ENCODE measurements at places on chromosomes 13 and 19. TPM values are rescaled to one million over a fixed set of nuclear protein-coding genes. Genes with fewer than 3 reads are reported as not detected.
A peak's percentile ranks its signal among the peaks of the same experiment; 100 is the strongest.

- H3K27me3 ChIP-seq: no peaks in the 10 kb centered on the region
- DNase-seq: peak; percentile 92
- H3K36me3 ChIP-seq: no peaks in the 10 kb centered on the region
- no peak overlapping the region for H3K4me3 ChIP-seq
Measured at GRCh38 chr19:51422053-51422448, 4.6 kb upstream of the SIGLEC10 start.

- no peaks in the 10 kb centered on the region for H3K27me3 ChIP-seq
- DNase-seq: no peak
- H3K4me3 ChIP-seq: no peak overlapping the region
Measured at GRCh38 chr13:100291624-100292023, 202.7 kb downstream of the PCCA start.

DNA sequence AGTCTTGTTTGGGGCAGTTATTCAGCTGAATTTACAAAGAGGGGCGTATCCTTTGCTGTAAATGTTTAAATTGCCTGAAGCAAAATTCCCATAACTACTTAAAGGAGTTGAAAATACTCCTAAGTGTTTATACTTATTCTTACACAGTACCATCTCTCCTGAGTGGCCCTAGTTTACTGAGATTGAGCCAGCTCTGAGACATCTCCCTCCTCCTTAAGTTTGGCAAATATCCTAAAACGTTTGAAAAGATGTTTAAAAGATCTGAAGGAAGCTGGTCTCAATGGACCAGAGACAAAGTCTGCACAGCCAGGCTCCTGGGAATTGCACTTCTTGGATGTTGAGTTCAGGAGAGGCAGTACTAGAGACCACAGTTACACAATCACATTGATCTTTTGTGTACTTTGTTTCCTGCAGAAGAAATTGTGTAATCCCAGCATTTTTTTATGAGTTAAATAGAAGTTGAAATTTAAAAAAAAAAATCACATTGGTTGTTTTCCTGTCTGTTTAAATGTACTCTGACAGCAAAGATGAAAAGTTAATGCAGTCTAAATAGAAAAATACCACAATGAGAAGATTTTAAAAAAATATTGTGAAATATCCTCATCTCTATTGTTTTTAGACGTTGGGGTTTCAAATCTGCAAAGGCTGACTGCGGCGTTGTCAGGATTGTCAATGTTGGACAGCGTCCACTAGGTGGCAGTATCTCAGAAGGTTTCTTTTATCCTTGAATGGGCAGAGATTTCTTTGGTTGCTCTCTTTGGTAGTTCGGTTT lies 20.7 kb downstream of the TNFSF11 start:
- H3K4me3 ChIP-seq: no peak overlapping the region
- no peaks in the 10 kb centered on the region for H3K36me3 ChIP-seq
- peak; percentile 55 for DNase-seq
- H3K4me1 ChIP-seq: no peaks in the 10 kb centered on the region
- H3K27me3 ChIP-seq: no peaks in the 10 kb centered on the region
- H3K27ac ChIP-seq: no peak overlapping the region

DNA sequence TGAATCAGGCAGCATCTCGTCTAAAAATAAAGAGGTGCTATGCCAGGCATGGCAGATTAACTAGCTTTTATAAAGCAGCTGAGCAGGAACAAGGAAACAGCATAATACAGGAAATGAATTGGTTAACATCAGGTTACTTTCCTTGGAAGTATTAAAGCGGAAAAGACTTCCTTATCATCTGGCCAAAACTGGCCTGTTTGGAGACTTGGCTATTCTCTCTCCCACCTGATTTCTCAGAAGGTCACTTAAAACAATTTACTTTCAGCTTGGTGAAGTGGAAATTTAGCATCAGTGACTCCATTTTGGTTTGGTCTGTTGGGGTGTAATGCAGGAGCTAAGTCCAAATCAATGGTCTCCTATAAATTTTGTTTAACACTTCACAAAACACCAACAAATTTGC lies 191.6 kb downstream of the NUFIP1 start:
- no peaks in the 10 kb centered on the region for H3K4me1 ChIP-seq
- no peaks in the 10 kb centered on the region for H3K27me3 ChIP-seq
- no peak overlapping the region for H3K4me3 ChIP-seq
- H3K36me3 ChIP-seq: no peaks in the 10 kb centered on the region
- DNase-seq: no peak
- H3K27ac ChIP-seq: no peak overlapping the region

DNA sequence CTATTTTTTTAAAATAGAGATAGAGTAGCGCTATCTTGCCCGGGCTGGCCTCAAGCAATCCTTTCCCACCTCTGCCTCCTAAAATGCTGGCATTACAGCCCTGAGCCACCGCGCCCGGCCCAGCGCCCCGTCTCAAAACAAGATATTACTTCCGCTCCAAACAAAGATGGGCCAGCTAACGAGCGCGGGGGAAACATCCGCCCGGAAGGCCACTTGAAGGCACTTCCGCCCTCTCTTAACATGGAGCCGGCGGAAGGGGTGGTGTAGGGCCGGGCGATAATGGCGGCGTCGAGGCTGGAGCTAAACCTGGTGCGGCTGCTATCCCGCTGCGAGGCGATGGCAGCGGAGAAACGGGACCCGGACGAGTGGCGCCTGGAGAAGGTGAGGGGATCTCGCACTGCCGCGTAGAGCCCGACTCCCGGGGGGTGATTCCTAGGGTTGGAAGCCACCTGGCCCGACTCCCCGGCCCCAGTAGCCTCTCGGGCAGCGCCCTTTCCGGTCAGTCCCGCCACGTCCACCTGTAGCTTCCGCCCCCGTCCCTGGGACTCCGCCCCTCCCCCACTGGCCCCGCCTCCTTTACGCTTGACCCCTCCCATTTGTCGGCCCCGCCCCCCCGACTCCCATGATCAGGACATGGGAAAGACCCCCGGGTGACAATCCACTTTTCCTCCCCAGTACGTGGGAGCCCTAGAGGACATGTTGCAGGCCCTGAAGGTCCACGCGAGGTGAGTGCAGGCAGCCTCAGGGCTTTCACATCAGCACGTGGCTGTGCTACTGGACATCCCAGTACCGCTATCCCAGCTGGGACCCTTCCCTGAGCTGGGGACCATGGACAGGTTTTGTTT lies at the start of gene USE1:
TSS of gene USE1 (plus strand) at position 231 of the 845 bp plus-strand sequence. CDS start at position 280, 49 bp downstream.
- H3K27ac ChIP-seq: peak within 1 kb of the TSS; percentile 77
- H3K4me3 ChIP-seq: peak within 1 kb of the TSS; percentile 51
- peaks cover 8% of the 10 kb centered on the region for H3K4me1 ChIP-seq

DNA sequence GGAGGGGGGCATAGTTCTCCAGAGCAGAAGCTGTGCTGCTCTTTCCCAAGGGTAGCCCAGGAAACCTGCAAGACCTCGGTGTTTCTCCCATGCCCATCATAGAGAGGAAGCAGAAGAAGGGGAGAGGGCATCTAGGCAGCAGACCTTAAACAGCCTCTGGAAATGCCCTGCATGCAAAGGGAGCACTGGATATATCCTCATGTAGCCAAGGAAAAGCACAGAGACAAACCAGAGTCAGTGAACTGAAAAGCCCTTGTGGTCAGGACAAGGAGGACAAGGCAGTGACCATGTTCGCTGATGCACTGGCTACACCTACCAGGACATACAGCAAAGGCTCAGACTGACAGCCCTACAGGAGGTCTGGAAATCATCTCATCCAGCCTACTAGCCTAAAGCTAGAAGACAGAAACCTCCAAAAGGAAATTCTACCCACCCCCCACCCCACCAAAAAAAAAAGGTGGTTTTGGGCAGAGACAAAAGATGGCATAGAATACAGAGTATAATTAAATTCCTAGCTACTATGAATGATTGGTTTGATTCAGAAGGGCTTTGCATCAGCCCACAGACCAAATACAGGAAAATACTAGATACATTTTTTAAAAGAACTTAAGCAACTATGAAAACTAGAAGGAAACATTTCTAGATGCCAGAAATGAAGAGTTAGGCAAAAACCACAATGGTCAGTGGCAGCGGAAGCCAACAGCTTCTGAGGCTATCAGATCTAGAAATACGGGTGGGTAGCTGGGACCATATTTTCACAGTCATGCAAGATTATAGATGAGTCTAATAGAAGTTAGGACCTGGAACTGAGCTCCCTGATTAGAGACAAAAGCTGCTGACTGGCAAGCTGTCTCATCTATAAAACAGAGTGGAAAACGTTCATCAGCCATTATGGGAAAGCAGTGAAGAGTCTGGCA lies 4.4 kb upstream of the TBC1D4 start:
- H3K36me3 ChIP-seq: no peaks in the 10 kb centered on the region
- no peak overlapping the region for H3K4me3 ChIP-seq
- no peaks in the 10 kb centered on the region for H3K27me3 ChIP-seq
- no peak for DNase-seq
- no peaks in the 10 kb centered on the region for H3K4me1 ChIP-seq
- no peak overlapping the region for H3K27ac ChIP-seq

DNA sequence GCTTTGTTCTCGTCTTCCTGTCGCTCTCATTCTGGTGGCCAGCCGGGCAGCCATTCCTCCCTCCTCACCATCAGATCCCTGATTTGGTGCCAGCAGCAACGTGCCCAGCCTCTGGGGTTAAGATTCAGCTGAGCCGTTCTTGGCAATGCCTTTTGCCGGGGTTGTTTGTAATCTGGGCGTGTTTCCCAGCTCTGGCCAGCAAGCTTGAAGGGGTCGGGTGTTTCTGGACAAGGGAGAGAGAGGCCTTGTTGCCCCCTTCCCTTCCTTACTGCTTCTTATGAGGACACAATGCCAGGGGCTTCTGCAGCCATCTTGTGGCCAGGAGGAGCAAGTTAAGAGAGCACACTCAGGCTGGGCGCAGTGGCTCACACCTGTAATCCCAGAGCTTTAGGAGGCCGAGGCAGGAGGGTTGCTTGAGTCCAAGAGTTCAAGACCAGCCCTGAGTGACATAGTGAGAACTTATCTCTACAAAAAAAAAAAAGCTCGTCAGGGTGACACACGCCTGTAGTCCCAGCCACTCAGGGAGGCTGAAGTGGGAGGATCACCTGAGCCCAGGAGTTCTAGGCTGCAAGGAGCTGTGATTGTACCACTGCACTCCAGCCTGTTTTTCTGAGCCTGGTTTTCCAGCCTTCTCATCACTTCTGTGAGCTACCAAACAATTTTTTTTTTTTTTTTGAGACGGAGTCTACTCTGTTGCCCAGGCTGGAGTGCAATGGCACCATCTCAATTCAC lies 10.7 kb upstream of the CRTC1 start:
- no peak overlapping the region for H3K27ac ChIP-seq
- no peak overlapping the region for H3K4me3 ChIP-seq
- H3K4me1 ChIP-seq: no peaks in the 10 kb centered on the region
- no peak for DNase-seq
- H3K27me3 ChIP-seq: no peaks in the 10 kb centered on the region

DNA sequence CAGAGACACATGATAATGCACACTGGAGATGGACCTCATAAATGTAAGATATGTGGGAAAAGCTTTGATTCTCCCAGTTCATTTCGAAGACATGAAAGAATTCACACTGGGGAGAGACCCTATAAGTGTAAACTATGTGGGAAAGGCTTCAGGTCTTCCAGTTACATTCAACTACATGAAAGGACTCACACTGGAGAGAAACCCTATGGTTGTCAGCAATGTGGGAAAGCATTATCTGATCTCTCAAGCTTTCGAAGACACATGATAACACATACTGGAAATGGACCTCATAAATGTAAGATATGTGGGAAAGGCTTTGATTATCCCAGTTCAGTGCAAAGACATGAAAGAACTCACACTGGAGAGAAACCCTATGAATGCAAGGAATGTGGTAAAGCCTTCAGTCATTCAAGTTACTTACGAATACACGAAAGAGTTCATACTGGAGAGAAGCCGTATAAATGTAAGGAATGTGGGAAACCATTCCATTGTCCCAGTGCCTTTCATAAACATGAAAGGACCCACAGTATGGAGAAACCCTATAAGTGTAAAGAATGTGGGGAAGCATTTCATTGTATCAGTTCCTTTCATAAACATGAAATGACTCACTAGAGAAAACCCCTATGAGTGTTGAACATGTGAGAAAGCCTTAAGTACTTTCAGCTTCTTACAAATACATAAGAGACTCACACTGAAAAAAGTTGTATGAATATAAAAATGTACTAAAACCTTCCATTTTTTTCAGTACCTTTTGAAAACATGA lies 14.7 kb downstream of the ZNF441 start:
- H3K27me3 ChIP-seq: no peaks in the 10 kb centered on the region
- no peak for DNase-seq
- H3K4me3 ChIP-seq: no peak overlapping the region
- H3K36me3 ChIP-seq: peaks cover 13% of the 10 kb centered on the region
- H3K4me1 ChIP-seq: no peaks in the 10 kb centered on the region
- H3K27ac ChIP-seq: no peak overlapping the region

- H3K27me3 ChIP-seq: no peaks in the 10 kb centered on the region
- no peak for DNase-seq
- no peaks in the 10 kb centered on the region for H3K4me1 ChIP-seq
- no peak overlapping the region for H3K27ac ChIP-seq
- H3K4me3 ChIP-seq: no peak overlapping the region
Measured at GRCh38 chr13:98436233-98436910, 140.5 kb downstream of the STK24 start.

GRCh38 chr13:94656176-94656575 lies 54.5 kb downstream of the GPR180 start:
- no peak for DNase-seq
- H3K27me3 ChIP-seq: no peaks in the 10 kb centered on the region
- H3K4me3 ChIP-seq: no peak overlapping the region
- H3K4me1 ChIP-seq: no peaks in the 10 kb centered on the region
- H3K36me3 ChIP-seq: no peaks in the 10 kb centered on the region
- H3K27ac ChIP-seq: no peak overlapping the region

GRCh38 chr13:41751277-41751676 lies 209.6 kb downstream of the VWA8 start:
- no peaks in the 10 kb centered on the region for H3K4me1 ChIP-seq
- H3K27me3 ChIP-seq: no peaks in the 10 kb centered on the region
- no peak overlapping the region for H3K27ac ChIP-seq
- no peaks in the 10 kb centered on the region for H3K36me3 ChIP-seq
- no peak overlapping the region for H3K4me3 ChIP-seq

DNA sequence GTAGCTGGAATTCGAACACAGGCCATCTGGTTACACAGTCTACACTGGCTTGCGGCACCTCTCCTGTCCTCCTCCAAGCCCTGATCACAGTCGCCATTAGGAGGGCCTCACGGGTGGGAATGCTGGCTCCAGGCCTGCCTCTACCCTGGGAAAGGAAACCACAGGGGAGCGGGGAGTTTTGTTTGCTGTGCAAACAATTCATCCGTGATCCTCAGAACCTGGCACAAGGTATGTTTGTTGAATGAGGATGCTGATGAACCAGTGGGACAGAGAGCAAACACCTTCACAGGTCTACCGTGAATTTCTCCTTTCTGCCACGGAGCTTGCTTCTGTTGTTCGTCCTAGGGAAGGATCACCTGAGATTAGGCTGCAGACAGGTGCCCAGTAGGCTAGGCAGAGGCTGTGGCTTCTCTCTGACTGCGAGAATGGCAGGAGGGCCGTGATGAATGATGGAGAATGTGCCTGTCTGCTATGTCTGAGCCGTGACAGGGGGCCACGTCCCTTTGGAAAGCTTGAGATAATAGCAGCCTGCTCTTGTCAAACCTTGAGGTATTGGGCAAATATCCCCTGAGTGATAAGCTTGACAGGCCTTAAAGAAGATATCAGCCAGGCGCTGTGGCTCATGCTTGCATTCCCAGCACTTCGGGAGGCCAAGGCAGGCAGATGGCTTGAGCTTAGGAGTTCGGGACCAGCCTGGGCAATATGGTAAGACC lies 36.7 kb downstream of the PIN1 start:
- H3K27me3 ChIP-seq: no peaks in the 10 kb centered on the region
- H3K36me3 ChIP-seq: no peaks in the 10 kb centered on the region
- DNase-seq: no peak
- no peaks in the 10 kb centered on the region for H3K4me1 ChIP-seq

Gene ZNF649
- total RNA-seq: 8.1 TPM

Gene CEACAM8
- 2.3 TPM for total RNA-seq

Gene NCAN
- total RNA-seq: 0.05 TPM

Gene DZIP1
- total RNA-seq: 2.2 TPM

Gene LMTK3
- total RNA-seq: 1.7 TPM

Gene ZNF491
- total RNA-seq: 1.9 TPM

Gene ZNF296
- 3.4 TPM for total RNA-seq

Gene FXYD7
- total RNA-seq: 0.47 TPM

Gene CEACAM4
- total RNA-seq: not detected
